ENCODE measurements at places on chromosomes 4 and X. TPM values are rescaled to one million over a fixed set of nuclear protein-coding genes. Genes with fewer than 3 reads are reported as not detected.

- H3K27ac ChIP-seq: no peak overlapping the region
- no peak for DNase-seq
- no peaks in the 10 kb centered on the region for H3K36me3 ChIP-seq
- H3K4me1 ChIP-seq: peaks cover 13% of the 10 kb centered on the region
- no peaks in the 10 kb centered on the region for H3K27me3 ChIP-seq
Observed at GRCh38 chr4:48945981-48946380, 39.4 kb upstream of the OCIAD2 start.

DNA sequence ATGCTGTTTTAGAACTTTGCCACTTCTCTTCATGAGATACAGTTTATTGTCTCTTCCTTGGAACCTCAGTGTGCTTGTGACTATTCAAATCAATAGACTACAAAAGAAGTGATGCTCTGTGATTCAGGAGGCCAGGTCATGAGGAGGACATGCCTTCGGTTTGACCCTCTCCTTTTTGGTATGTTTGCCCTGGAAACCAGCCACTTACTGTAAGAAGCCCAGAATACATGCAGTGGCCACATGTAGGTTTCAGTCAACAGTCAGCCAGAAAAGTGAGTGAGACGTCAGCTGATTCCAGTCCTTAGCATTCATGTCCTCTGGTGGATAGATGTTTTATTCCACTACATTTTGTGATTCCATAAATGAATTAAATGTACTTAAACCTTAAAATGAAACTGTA is 328.7 kb downstream of the PCDH18 start:
- H3K4me3 ChIP-seq: no peak overlapping the region
- no peaks in the 10 kb centered on the region for H3K36me3 ChIP-seq
- no peak for DNase-seq
- H3K27ac ChIP-seq: no peak overlapping the region

GRCh38 chr4:13162886-13163285 is 321.3 kb downstream of the RAB28 start:
- H3K27ac ChIP-seq: no peak overlapping the region
- no peak overlapping the region for H3K4me3 ChIP-seq
- H3K27me3 ChIP-seq: no peaks in the 10 kb centered on the region
- no peak for DNase-seq
- H3K4me1 ChIP-seq: no peaks in the 10 kb centered on the region
- H3K36me3 ChIP-seq: no peaks in the 10 kb centered on the region

DNA sequence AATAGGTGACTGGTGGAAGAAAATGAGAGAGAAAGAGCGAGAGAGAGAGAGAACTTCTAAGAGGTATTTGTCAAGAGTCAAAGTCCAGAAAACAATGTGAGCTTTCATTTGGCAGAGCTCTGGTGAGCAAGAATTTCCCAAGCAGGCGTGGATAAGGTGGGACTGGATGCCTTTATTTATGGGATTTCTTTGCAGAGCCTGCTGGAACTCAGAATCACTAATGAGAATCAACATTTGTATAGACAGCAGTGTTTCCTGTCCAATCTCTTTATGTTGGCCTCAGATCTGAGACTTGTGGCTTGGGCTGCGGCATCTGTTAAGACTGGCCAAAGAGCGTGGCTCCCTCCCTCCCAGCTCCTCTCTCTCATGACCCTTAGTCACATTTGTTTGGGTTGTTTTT is 67.9 kb upstream of the TBL1X start:
- no peak overlapping the region for H3K4me3 ChIP-seq
- DNase-seq: no peak
- no peak overlapping the region for H3K27ac ChIP-seq
- H3K36me3 ChIP-seq: no peaks in the 10 kb centered on the region

DNA sequence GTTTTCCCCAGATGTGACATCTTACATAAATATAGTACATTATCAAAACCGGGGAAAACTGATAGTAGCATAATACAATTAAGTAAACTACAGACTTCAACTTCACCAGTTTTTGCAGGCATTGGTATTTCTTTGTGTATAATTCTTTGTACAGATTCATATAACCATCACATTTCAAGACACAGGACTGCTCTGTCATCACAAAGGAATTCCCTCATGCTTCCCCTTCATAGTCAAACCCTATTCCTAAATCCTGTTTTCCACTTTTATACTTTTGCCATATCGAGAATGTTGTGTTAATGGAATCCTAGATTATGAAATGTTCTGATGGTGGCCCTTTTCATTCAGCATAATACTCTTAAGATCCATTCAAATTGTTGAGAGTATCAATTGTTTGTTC is 36.0 kb downstream of the STIM2 start:
- no peaks in the 10 kb centered on the region for H3K36me3 ChIP-seq
- H3K27ac ChIP-seq: no peak overlapping the region
- H3K27me3 ChIP-seq: no peaks in the 10 kb centered on the region

Gene ITIH6
- total RNA-seq: not detected

Gene MAB21L2
- total RNA-seq: not detected

Gene TCEAL6
- total RNA-seq: not detected

Gene BEX4
- total RNA-seq: 11.5 TPM
